ENCODE measurements at places on chromosomes 4 and X. TPM values are rescaled to one million over a fixed set of nuclear protein-coding genes. Genes with fewer than 3 reads are reported as not detected.

Gene NLGN3
- 16.4 TPM for polyA plus RNA-seq

Gene EVC
- not detected for polyA plus RNA-seq

Gene XAGE1A
- not detected for polyA plus RNA-seq

Gene CDX4
- not detected for polyA plus RNA-seq

Gene CCDC110
- 1.2 TPM for polyA plus RNA-seq

Gene MAGEA2B
- polyA plus RNA-seq: not detected

Gene LEF1
- 0.65 TPM for polyA plus RNA-seq

Gene AKAP14
- polyA plus RNA-seq: 0.51 TPM
